GM23338 (cell line): ENCODE measurements at places on chromosomes 1 and 21. TPM values are rescaled to one million over a fixed set of nuclear protein-coding genes. Genes with fewer than 3 reads are reported as not detected.

The STIL gene
- 31.1 and 38.2 TPM in 2 replicates for total RNA-seq

The SPRR2E gene
- not detected in 2 replicates for total RNA-seq

The RIMS3 gene
- 19.7 and 27.2 TPM in 2 replicates for total RNA-seq

The TRMT1L gene
- total RNA-seq: 30.0 and 30.8 TPM in 2 replicates

The A3GALT2 gene
- total RNA-seq: not detected in 2 replicates

The ZSWIM5 gene
- total RNA-seq: 2.6 and 3.6 TPM in 2 replicates

The NID1 gene
- 29.2 and 32.5 TPM in 2 replicates for total RNA-seq

The ANGPTL1 gene
- not detected in 2 replicates for total RNA-seq

The VANGL1 gene
- total RNA-seq: 11.7 and 14.4 TPM in 2 replicates
